ENCODE measurements at places on chromosomes 2 and 18.

DNA sequence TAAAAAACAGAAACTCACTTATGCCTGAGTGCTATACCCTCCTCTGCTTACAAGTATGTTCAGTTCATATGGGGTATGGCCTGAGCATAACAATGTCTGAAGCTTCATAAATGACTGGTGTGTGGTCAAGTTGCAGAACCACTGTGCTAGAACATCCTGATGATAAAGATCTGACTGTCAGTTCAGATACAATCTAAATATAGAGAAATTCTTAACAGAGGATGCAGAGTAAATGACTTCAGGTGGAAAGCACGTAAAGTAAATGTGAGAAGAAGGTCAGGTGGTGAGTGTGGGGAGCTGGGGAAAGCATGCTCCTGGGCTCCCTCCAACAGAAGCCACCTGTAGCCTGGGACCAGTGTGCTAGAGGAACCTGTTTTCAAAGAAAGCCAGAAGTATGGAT, 926.2 kb downstream of the TSN start:
- no peak for DNase-seq

GRCh38 chr2:154992826-154993225, 294.3 kb downstream of the KCNJ3 start:
- DNase-seq = no peak

DNA sequence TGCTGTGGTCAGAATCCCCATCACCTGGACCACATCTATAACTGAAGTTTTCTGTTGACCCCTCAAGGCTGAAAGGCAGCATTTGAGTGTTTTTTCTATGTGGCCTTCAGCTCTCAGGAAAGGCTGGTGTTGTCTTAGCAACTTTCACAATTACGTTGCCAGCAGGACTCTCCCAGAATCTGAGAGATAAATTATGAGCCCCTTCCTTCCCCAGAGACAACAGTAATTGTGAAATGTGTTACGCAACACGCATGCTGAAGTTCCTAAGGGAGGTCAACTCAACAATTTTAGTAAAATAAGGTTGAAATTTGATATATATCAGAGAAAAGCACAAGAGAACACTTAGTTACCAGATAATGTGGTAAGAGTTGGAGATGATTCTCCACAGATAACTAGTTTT, 216.5 kb upstream of the SLC8A1 start:
- DNase-seq = no peak

- no peak for DNase-seq
These were observed at the start of gene LDLRAD4 for GRCh38 chr18:13218368-13218991. LDLRAD4 (plus strand) TSS chr18:13218760.

DNA sequence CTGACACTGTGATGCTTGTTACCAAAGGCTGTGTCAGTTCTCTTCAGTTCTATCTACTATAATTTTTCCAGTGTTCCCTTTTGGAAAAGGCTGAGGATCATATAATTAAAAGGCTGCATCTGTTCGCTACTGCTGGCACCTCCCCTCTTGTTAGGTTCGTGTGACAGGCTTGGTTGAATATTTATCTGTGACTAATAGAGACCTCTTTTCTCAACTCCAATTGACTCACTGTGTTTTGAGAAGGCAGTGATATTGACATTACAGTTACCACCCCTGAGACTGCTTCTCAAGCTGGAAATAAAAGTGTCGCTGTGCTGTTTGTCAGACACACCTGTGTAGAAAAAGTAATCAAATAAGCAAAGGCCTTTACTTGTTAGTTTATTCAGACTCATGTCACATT, 205.5 kb upstream of the KCNH7 start:
- DNase-seq = no peak

GRCh38 chr2:15941481-15941850, 1.1 kb downstream of the MYCN start:
- DNase-seq = no peak

DNA sequence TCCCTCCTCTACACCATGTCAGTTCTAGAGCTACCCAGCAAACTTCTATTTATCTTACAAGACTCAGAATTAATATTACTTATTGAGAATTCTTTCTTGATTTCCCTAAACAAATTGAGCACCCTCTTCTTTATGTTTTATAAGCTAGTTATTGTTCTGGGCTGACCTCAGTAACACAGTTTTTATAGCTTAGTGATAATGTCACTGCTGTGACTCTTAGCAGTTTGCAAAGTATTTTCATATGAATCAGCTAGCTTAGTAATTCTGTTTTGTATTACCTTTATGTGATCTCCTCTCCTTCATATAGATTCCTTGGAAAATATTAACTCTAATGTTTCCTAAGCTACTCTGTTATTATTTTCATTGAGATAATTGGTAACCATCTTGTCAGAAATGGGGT, 114.9 kb downstream of the PMS1 start:
- DNase-seq = peak; percentile 4

GRCh38 chr18:79512461-79513380, 117.0 kb downstream of the NFATC1 start:
- no peak for DNase-seq

- peak; percentile 45 for DNase-seq
These were observed 22.7 kb upstream of the GMPPA start for GRCh38 chr2:219475697-219476651.

DNA sequence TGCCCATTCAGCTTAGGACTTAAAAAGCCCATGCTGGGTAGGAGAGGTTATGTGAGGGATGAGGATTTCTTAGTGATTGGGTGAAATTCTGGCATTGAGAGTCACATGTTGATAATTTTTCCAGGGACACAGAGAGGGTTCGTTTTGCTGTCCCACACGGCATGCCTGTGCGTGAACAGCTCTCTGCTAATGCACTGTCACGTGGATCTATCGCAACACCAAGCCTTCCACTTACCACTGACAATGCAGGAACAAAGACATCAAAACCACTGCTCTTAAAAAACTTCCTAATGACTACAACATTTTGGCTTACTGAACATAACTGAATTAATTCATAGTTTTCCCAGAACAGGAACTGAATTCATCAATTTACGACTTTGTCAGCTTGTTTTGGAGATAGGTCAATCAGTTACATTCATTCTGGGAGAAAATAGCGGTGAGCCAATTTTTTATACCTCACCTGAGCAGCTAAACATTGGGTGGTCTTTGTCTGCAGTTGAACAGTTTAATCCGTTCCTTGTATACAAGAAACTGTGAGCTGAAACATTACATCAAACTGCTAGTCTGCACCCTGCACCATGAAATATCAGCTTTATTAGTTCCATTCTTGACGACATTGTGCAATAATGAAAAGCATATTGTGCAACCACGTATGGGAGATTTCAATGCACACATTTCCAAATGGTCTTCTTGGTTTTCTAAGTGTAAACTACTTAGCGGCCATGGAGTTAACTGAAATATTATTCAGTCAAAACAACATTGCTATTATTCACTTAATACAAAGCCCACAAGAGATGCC, 127.1 kb downstream of the LPIN1 start:
- no peak for DNase-seq

DNA sequence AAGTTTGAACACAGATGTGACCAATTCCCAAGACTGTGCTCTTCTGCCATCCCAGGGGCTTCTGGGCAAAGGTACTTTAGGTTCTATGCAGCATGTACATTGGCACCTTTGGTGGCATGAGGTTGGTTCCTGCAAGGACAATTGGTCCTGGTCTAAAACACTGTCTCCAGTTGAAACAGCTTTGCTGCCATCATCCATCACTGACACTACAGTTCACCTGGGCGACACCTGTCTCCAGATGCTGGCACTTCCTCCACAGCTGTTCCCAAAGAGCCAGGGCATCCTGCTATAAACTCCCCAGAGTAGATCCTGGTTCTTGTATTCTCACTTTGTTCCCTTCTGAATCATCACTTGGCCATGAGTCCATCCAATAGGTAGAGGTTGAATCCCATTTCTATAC, 60.6 kb downstream of the FHOD3 start:
- no peak for DNase-seq

GRCh38 chr2:7437716-7438632, 520.8 kb downstream of the RNF144A start:
- no peak for DNase-seq

DNA sequence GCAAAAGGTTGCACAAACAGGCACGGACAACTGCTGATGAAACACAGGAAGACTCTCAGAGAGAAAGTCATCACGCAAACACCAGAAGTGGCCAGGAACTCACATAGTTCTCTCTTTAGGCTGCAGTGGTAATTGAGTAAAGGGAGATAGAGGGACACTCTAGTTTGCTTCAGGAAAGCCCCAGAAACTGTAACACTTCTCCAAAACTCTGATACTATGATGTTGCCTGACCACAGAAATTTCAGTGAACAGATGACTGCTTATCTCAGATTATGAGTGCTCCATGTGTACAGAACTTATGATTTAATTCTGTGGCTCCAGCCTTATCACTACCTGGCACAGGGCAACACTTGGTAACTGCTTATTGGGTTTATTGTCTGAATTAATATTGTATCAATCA, 311.5 kb upstream of the GYPC start:
- DNase-seq = no peak

- DNase-seq = no peak
These were observed 38.2 kb downstream of the CYP27C1 start for GRCh38 chr2:127181851-127182250.

- DNase-seq = no peak
These were observed 11.7 kb upstream of the KIF1A start for GRCh38 chr2:240831594-240832204.

- DNase-seq = peak; percentile 60
These were observed 74.4 kb downstream of the MAP3K20 start for GRCh38 chr2:173150087-173150486.

DNA sequence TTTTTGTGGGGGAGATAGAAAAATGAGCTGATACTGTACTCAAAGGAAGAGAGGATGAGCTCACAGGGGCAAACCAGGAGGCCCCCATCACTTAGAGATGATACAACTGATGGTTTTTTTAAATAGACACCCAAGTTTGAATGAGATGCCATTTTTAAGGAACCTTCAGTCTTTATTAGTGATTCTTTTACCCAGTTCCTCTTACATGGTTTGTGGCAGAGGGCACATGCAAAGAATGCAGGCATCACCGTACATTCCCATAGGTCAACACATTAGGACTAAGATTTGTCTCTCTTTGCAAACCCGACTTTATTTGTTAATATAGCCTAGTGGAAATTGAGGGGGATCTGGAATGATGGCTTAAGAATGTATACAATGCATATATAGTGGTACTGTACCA, 250.9 kb downstream of the ASXL3 start:
- DNase-seq = no peak

- DNase-seq = no peak
These were observed 113.7 kb upstream of the CREB1 start for GRCh38 chr2:207416111-207416510.

GRCh38 chr2:52500561-52500960, 1267.0 kb upstream of the CHAC2 start:
- DNase-seq = no peak

DNA sequence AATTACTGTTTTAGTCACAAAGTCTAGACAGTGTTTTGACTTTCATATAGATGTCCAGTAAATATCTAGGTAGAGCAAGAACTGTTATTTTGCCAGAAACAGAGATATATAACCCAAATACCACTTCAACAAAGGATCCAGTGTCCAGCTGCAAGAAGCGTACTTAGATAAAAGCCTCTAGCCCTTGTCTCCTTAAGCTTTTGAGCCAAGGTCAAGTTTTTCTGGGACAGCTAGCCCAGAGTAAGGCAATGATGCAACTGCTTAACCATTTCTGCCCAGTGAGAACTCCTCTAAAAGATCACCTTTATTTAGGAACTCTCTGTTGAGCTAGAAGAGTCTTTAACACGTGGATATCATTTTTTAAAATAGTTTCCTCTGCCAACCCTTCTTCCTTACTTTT, 1424.9 kb upstream of the NXPH2 start:
- DNase-seq = no peak
